ENCODE measurements at places on chromosomes 16 and 17.

GRCh38 chr16:1729445-1729844, 23.4 kb downstream of the MAPK8IP3 start:
- DNase-seq, result no peak

GRCh38 chr17:57441270-57441600, 184.9 kb downstream of the MSI2 start:
- no peak for DNase-seq

- DNase-seq, result no peak
Measured at GRCh38 chr17:68532826-68533225, 20.6 kb downstream of the PRKAR1A start.

DNA sequence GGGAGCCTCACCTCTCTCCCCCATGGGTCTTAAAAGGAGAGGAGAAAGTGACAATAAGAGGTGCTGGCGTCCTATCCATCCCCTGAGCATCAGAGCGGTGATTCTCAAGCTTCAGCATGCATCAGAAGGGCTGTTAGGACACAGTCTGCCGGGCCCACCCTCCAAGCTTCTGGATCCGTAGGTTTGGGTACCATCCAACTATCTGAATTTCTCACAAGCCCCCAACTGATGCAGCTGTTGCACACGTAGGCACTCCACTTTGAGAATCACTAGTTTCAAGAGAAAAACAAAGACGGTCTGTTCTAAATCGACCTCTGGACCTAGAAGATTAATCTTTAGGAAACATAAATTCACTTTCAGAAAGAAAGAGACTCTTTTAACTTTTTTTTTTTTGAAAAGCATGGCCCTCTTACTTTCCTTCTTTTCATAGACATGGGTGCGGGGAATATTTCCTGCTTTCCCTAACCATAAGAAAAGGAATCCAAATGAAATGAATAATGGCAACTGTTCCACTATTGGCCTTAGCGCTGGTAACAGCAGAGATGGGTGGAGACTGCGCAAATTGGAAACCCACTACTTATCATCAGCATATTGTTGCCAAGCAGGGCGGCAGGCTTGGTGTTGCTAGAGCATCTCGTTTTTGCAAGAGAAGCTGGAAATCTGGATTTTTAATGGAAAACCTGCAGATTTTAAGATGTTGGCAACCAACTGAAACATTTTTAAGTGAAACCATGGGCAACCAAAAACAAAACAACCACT, 144.4 kb downstream of the GAS7 start:
- no peak for DNase-seq

- DNase-seq, result no peak
Measured at GRCh38 chr16:50837324-50837723, 95.4 kb downstream of the CYLD start.

All from NCI-H187 treated with DMSO at 0.1 percent for 48 hours (cell line).